NCI-H446 (cell line): ENCODE measurements at places on chromosomes 4 and X.

- DNase-seq, result no peak
Observed at GRCh38 chr4:17335371-17335770, 176.5 kb downstream of the QDPR start.

DNA sequence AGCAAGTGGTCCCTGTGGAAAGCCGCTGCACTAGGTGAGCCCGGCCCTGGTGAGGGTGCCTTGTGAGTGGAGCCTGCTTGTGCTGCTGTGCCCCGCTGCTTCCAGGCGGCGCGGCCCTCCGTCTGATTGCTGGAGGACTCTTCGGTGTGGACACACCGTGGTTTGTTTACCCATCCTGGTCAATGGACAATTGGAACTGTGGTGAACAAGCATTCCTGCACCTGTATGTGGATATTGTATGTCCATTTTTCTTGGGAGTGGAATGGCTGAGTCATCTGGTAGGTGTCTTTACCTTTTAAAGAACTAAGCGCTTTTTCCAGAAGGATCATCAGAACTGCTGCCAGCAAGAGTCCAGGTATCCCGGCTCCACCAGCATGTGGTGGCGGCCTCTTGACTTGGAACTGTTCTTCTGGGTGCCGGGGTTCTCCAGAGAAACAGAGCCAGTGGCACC is 15.6 kb downstream of the MAEA start:
- no peak for DNase-seq

GRCh38 chrX:71482228-71482958 is 50.5 kb upstream of the OGT start:
- no peak for DNase-seq

DNA sequence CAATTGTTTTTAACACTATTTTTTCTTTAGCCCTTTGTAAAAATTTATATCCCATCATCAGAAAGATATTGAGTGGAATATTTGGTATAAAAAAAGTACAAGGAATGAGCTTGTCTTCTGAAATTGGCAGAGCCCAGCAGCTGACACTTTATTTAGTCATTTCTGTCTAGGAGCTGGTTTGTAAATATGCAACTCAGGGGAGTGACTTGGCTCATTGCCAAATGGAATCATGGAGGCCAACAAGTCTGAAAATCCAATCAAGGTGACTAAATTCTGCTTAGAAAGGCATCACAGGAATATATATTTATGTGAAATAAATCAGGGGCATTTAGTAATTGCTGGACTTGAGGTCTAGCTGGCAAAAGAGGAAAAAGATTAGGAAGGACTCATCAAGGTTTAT is 74.4 kb downstream of the OTC start:
- DNase-seq, result no peak

- no peak for DNase-seq
Observed at GRCh38 chrX:9758021-9758638, 7.5 kb downstream of the GPR143 start.
